NCI-H510A treated with DMSO at 0.1 percent for 48 hours (cell line): ENCODE measurements at places on chromosomes 7 and 10.
A peak's percentile ranks its signal among the peaks of the same experiment; 100 is the strongest.

DNA sequence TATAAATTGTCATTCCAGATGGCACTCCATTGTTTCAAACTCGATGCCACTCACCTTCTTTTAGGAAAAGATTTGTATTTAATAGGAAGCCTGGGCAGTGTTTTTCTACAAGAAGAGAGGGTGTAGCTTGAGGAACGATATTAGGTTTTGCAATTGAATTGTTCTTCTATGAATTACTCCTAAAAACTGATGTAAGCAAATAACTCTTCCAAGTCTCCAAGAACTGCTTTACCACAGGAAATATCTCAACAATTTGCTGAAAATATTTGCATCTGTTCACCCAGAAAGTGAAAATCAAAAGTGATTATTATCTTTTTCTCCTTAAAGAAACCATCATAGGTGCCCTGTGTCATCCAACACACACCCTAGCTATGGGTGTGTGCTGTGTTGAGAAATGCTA lies 261.3 kb upstream of the MEOX2 start:
- DNase-seq: no peak

- DNase-seq: peak; percentile 32
Measured at GRCh38 chr10:101959346-101959916, 96.5 kb downstream of the ARMH3 start.

DNA sequence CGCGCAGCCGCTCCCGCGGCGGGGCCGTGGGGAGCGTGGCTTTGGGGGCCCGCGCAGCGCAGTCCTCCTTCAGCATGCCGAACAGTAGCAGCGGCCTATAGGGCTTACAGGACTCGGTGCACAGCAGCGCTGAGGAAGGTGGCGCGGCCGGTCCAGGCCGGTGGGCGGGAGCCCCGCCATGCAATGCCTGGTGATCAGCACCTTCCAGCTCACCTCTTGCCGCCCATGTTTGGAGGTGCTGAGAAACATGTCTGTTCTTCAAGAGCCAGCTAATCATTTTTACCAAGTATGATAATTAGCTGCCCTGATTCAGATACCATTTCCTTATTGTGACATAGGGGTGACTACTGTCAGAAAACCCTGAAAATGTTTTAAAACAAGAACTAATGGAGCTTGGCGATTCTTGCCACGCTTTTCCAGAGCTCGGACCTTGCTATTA lies 33.5 kb upstream of the SFTPD start:
- peak; percentile 76 for DNase-seq

- no peak for DNase-seq
Measured at GRCh38 chr10:93344691-93345090, 137.4 kb downstream of the MYOF start.

DNA sequence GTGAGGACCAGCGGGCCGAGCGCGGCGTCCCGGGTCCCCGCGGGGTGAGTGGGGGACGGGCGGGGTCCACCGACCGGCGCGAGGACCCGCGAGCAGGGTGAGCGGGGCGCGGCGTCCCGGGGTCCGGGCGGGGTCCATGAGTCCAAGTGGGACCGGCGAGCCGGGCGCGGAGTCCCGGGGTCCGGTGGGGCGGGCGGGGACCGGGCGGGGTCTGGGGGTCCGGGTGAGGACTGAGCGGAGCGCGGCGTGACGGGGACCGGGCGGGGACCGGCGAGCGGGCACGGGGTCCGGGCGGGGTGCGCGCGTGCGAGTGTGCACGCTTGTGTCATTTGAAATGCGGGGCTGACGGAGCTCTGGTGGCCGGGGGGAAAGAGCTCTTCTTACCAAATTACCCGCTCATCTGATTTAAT lies 765 bp downstream of the CELF2 start:
- DNase-seq: no peak

GRCh38 chr7:118615-119391 lies 73.6 kb upstream of the FAM20C start:
- DNase-seq: no peak

- no peak for DNase-seq
Measured at GRCh38 chr10:52615331-52615730, 157.3 kb downstream of the MBL2 start.

- no peak for DNase-seq
Measured at GRCh38 chr7:132650498-132650897, 74.2 kb upstream of the PLXNA4 start.

DNA sequence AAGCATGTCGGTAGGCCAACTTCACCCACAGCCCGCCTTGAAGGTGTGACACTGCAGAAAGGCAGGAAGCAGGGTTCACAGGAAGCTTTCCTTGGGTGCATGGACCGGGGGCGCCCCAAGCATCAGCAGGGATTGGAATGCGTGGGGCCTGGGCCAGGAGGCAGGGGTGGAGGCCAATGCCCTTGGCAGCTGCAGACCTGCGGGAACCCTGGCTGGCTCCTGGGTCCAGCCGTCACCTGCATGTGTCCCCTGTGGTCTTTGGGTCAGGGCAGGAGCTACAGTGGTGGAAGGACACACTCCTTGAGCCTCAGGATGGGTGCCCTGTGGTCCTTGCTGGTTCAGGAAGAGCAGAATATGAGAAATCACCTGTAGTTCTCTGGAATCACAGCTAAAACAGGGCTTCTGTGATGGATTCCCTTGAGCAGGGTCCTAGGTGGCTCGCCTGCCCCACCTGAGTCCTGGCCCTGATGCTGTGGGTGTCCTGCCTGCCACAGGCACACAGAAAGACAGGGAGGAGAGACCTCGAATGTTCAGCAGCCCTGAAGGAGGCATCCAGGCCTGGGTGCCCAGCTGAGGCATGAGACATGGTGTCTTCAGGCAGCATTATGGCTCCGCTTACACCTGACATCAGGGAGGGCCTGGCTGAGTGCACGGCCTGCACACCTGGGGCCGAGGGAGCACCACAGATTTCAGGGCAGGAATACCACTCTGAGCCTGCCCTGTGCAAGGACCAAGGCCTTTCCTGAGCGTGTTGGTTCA lies 15.1 kb downstream of the ANTXRL start:
- DNase-seq: no peak

GRCh38 chr7:6628045-6628444 lies 9.1 kb upstream of the ZNF316 start:
- peak; percentile 42 for DNase-seq

DNA sequence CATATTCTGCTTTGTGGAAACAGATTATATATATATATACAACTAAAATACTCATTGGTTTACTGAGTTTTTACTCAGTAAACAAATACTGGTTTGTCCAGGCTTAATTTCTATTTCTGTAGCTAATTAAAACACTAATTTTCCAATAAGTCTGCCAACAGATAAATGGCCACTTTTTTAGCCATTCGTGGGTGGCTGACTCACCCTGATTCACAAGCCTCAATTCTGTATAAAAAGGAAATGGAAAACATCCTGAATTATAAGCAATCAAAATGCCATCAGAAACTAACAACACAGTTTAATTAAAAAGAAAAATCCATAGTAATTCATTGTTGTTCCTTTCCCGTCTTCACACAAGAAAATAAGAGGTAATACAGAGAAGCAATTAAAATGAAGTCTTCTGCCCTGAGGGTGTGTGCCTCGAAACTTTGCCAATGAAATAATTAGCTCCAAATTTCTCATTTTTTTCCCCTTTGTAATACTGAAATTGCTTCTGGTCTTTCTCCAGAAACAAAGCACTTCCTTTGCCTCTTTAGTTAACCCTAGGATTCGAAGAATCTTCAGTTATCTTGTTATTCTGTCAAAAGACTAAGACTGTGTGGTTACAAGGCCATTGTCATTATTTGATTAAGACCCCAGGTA lies 118.7 kb upstream of the PTN start:
- DNase-seq: no peak

DNA sequence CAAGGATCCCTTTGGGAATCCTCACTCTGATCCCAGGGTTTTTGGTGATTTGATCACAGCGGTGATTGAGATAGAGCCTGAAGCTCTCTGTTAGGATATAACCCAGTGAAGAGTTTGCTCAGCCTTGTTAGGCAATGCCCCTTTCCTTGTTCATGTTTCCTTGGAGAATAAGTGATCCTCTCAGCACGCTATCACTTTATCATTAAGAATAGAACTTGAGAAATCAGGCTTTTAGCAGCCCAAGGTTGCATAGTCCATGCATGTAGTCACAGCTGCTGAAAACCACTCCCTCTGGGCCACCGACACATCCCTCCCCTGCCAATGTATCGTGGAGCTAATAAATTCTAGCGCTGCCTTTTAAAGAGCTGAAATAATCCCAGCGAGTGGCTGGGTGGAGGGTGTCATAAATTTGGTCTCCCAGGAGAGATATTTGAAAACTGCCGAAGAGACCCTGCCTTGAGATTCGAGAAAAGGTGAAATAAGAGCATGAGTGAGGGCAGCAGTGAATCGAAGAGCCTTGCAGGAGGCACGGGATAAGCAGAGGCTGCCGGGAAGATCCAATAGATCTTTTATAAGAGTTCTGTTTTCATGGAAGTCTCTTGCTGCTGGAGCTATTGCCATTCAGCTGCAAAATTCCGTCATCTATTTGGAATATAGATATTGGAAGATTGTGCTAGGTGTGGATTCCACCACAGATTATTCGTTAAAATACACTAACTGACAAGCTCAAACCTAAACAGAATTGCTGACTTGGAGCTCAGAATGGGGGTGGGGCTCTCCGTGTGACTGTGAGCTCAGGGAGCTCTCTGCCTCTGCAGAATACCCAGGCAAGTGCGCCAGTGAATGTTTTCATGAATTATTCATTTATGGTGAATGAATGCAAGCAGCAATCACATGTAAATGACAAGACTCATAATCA lies 249.8 kb downstream of the TRIL start:
- no peak for DNase-seq

DNA sequence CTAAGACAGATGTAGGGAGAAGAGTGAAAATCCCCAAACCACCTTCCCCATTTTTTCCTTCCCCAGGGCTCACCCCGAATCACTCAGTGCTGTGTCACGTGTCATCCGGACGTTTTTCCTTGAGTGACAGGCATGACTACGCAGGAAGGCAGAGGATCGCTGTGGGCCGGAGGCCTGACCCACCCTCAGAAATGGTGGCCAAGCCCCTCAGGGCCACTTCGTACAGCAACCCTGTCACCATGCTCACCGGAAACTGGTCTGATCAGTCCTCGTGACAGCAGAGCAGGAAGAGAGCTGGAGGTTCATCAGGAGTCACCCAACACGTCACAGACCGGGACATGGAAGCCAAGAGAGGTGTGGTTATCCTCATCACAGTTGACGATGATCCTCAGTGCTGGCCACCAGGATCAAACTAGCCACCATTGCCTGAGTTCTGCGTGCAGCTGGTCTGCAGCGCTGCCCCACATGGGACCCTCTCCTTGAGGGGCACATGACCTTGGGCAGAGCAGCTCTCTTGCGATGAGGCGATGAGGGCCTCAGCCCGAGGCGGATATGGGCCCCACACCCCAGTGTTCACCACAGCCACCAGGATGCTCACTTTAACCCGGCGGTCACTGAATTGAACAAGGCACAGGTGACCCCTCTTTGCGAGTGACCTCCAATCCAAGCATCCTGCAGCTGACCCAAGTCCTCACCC lies 99.3 kb upstream of the INSIG1 start:
- DNase-seq: no peak

GRCh38 chr7:144761493-144761892 lies 74.4 kb downstream of the TPK1 start:
- DNase-seq: no peak

- DNase-seq: no peak
Measured at GRCh38 chr7:84336766-84337165, 142.2 kb upstream of the SEMA3A start.

- no peak for DNase-seq
Measured at GRCh38 chr10:30284865-30285594, 64.0 kb downstream of the MTPAP start.

- no peak for DNase-seq
Measured at GRCh38 chr10:97788552-97789442, 17.0 kb upstream of the SFRP5 start.

GRCh38 chr7:157515342-157516041 lies 178.7 kb downstream of the DNAJB6 start:
- DNase-seq: no peak

DNA sequence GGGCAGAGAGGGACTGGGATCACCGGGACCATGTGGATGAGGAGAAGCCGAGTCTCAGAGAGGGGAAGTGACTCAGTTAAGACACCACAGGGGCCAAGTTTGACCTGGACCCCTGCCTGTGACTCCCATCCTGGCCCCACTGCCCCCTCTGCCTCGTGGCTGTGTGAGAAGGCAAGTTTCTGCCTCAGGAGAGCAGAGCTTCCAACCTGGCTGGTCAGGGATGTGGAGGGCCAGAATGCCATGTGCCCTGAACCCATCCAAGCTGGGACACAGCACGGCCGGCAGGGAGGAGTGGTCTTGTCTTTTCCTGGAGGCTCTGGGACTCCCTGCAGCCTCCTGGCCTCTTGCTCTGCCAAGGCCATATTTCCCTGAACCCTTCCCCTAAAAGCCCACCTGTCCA lies 19.5 kb downstream of the WDFY4 start:
- no peak for DNase-seq

GRCh38 chr10:8214587-8214986 lies 160.1 kb downstream of the GATA3 start:
- DNase-seq: no peak

DNA sequence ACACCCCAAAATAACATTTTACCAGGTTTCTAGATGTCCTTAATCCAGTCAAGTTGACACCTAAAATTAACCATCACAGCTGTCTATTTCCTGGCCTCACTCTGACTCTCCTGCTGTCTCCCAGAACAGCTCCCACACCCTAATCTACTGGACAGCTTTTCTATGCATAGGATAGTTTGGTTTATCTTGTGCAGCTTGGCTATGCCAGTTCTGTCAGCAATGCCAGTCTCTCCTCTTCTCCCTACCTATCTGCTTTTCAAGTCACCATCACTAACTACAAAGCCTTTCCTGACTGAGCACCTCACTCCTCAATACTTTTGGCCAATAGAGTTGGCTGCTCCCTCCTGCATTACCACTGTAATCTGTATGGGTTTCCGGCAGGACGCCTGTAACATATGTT lies 5.0 kb downstream of the NCOA4 start:
- DNase-seq: no peak

- DNase-seq: no peak
Measured at GRCh38 chr7:54336800-54337199, 205.4 kb upstream of the VSTM2A start.

GRCh38 chr10:92657024-92657423 lies 32.7 kb upstream of the HHEX start:
- no peak for DNase-seq

GRCh38 chr10:71132321-71132810 lies 80.0 kb upstream of the UNC5B start:
- no peak for DNase-seq

- no peak for DNase-seq
Measured at GRCh38 chr10:130742941-130743675, 568.4 kb downstream of the TCERG1L start.

- peak; percentile 92 for DNase-seq
Measured at GRCh38 chr7:108211382-108212201, 81.4 kb upstream of the LAMB4 start.

- no peak for DNase-seq
Measured at GRCh38 chr7:118312966-118313365, 88.5 kb downstream of the ANKRD7 start.

DNA sequence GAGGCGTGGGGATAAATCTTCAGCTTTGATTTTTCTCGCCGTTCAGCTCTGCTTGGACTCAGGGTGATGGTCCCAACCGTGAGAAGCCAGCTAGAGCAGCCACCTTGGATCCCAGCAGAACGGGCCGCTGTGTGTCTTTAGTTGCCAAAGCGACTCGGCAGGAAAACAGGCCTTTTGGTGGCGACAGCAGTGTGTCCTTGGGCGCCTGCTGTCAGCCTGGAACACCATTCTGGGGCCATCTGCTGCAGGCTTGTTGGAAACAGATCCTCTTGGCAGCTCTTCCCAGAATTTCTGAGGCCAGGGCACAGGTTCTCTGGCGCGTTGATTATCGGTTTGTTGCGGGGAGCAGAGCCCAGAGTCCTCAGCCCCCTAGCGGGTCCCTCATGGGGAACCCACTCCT lies 97.6 kb downstream of the CUX1 start:
- DNase-seq: no peak
